ENCODE measurements at places on chromosomes 2 and 18. TPM values are rescaled to one million over a fixed set of nuclear protein-coding genes. Genes with fewer than 3 reads are reported as not detected.

The BOLA3 gene
- 13.0 TPM for total RNA-seq

- no peak for DNase-seq
These were observed 14.2 kb upstream of the POLI start for GRCh38 chr18:54255141-54255540.

DNA sequence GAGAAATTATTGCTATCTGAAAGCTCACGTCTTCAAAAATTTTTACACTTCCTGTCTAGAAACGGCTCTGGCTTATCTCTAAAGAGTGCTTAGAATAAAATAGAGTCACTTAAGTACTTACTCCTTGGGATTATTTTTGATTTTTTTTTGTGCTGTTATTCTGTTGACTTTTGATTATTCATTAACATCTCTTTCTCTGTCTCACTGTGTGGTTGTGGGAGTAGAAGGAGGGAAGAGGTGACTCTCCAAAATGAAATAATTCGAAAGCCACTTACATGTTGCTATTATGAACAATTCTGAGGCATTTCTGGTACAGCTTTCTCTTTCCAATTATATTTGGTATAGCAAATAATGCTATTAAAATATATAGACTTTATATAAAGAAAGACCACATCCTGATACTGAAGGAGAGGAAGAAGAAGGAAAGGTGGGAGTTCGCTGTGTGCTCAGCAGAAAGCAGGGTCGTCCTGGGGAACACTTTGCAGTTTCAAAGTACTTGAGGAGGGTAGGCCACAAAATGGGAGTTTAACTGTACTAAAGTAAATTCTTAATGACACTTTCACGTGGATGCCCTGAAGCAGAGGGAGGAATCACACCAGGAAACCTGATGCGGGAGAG, 9.6 kb upstream of the MMADHC start:
- no peak for DNase-seq

The MC4R gene
- total RNA-seq: not detected

GRCh38 chr2:2899826-2900225, 477.8 kb downstream of the EIPR1 start:
- DNase-seq: no peak

- no peak for DNase-seq
These were observed 365.5 kb downstream of the FIGN start for GRCh38 chr2:163370169-163370886.

The SCN7A gene
- total RNA-seq: 109 TPM

DNA sequence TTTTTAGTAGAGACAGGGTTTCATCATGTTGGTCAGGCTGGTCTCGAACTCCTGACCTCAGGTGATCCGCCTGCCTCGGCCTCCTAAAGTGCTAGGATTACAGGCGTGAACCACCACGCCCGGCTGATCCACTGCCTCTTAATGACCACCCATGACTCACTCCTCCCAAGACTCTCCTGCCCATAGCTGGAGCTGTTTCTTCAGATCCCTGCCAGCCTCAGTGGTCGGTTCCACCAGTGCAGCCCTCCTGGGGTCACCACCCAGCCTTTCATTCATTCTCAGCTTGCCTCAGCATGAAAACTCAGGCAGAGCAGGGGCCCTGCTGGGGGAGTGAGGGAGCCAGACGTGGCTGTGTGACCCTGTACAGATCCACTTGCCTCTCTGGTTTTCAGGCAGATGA, 12.5 kb downstream of the KCNIP3 start:
- no peak for DNase-seq

GRCh38 chr2:238159071-238159539, 335 bp downstream of the ERFE start:
- DNase-seq: no peak

The SLC30A3 gene
- total RNA-seq: not detected

The CYP26B1 gene
- total RNA-seq: 12.7 TPM

GRCh38 chr2:11953258-11953657, 206.8 kb downstream of the LPIN1 start:
- no peak for DNase-seq

- no peak for DNase-seq
These were observed 51.3 kb downstream of the RNF144A start for GRCh38 chr2:6968319-6969100.

DNA sequence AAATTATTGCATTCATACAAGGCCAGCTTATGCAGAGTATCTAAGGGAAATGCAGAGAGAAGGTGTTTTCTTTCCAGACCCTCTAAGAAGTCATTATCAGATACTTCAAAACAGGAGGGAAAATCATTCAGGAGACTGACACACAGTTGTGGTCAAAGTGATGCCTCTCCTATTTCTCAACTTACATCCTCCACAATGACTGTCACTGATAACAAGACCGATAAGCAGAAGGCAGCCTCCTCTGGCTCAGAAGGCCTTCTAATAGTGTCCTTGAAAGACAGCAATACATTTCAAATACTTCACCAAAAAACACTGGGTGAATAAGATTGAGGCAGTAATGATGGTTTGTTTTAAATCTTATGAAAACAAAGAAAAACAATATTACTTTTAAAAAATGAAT, 199.7 kb downstream of the PIEZO2 start:
- no peak for DNase-seq

DNA sequence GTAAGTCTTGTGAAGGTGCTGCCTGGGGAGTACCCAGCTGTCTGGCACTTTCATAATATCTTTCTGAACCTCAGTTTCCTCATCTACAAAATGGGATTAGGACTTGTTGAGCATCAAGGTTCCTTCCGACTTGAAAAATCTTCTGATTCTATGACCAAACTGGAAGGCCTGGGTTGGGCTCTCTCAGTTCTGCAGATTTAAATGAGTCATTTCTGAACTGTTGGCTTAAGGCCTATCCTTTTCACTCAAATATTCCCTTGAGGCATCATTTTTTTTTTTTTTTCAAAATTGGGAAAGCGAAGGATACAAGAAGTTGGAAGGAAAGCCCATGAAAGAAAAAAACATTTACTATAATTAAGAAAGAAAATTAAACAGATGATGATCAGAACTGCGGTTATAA, 40.8 kb upstream of the CYP1B1 start:
- DNase-seq: no peak

GRCh38 chr2:31284107-31284506, 50.2 kb downstream of the EHD3 start:
- DNase-seq: peak; percentile 8

The LYPD6B gene
- not detected for total RNA-seq

GRCh38 chr2:3962719-3963118, 259.3 kb downstream of the DCDC2C start:
- no peak for DNase-seq

GRCh38 chr18:12843420-12844350, 40.4 kb downstream of the PTPN2 start:
- DNase-seq: no peak

DNA sequence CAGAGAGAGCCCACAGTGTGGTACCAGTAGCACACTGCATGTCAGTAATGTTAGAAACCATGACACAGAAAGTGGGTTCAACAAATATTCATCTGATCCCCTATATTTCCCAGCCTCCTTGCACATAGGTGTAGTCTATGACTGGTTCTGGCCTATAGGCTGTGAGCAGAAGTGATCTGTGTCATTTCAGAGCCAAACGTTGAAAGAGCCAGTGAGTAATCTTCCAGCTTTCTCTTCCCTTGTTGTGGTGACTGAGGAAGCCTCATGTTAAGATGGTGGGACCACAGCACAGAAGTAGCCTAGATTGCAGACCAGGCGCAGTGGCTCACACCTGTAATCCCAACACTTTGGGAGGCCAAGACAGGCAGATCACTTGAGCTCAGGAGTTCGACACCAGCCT, 4.1 kb downstream of the TMEM237 start:
- no peak for DNase-seq

DNA sequence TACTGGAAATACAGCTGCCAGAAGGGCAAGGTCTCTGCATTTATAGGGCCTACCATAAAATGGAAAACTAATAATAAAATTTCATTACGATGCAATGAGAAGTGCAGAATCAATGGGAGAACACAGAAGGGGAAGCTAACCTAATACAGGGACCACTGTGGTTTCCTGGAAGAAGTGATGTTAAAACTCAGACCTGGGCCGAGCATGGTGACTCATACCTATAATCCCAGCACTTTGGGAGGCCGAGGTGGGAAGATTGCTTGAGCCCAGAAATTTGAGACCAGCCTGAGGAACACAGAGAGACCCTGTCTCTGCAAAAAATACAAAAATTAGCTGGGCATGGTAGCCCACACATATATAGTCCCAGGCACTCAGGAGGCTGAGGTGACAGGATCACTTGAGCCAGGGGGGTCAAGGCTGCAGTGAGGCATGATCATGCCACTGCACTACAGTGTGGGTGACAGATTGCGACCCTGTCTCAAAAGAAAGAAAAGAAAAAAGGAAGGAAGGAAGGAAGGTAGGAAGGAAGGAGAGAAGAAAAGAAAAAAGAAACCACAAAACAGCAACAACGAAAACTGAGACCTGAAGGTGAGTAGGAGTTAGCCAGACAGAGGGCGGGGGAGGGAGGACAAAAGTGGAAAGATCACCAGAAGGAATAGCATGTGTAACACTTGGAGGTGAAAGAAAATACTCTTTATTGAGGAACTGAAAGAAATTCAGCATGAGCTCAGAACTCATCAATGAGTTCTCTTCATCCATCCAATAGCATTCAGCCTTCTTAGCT, 58.3 kb upstream of the DTNA start:
- DNase-seq: no peak

The MROH2A gene
- not detected for total RNA-seq

The FAM228A gene
- total RNA-seq: 3.9 TPM

- DNase-seq: no peak
These were observed 12.2 kb upstream of the YPEL5 start for GRCh38 chr2:30134582-30134981.

The RAD51AP2 gene
- total RNA-seq: not detected

The MRO gene
- total RNA-seq: 2.0 TPM

The TXNL1 gene
- 54.2 TPM for total RNA-seq

DNA sequence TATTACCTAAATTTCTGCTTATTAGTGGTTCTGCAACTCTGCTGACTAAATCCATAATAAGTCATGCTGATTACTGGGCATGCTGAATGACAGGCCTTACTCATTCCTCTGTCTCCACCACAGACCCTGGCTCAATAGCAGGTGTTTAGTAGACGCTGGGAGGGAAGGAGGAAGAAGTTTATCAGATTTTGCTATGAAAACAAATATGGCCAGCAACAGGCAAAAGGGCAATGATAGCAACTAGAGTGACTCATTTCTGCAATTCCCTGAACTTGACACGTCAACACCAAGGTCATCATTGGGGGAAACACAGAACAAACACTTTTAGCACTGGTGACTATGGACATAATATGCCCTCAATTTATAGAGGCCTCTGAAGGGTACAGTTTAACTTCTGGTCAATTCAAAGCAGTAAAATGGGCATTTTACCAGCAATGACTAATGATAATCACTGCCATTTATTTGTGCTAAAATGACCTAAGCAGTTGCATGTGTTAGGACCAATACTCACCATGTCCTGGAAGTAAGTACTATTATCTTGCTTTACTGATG, 35.2 kb downstream of the TMEM163 start:
- no peak for DNase-seq

The B3GNT7 gene
- 4.2 TPM for total RNA-seq

GRCh38 chr18:35005963-35006577, 35.1 kb upstream of the MAPRE2 start:
- no peak for DNase-seq

DNA sequence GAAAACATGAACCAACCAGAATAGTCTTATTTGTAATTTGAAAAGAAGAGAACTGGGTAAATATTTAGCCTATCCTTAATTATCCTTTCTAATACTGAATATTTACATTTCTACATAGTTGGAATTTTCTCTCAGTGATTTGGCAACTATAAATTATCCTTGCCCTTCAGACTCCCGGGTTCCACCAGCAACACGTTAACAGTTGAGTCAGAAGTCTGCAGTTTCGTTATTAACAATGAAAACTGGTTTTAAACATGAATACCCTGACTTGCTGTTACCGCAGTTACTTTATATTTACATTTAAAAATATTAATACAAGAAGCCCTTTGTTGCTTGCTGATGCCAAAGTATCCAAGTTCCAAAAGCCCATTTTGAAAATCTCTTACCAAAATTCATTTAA, 673.0 kb downstream of the ARHGAP15 start:
- DNase-seq: no peak

DNA sequence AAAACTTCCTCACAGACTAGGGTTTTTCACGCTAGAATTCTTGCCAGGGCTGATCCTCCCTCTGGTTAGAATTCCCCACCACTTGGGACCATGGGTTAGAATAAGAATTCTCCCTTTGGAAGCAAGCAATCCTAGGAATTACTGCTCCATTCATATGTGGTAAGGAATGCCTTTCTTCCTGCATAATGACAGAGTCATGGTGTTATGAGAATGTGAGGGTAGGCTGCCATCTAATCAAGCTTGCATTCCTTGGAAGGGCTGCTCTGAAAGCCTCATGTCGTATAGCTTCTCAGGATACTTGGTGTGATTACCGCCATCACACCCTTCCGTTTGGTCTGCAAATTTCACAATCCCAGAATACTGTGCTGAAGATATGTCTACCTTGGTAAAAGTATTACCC, 1282.4 kb upstream of the PIK3C3 start:
- DNase-seq: no peak

GRCh38 chr18:37391698-37392548, 173.7 kb downstream of the CELF4 start:
- DNase-seq: no peak

The PKP4 gene
- 117 TPM for total RNA-seq

DNA sequence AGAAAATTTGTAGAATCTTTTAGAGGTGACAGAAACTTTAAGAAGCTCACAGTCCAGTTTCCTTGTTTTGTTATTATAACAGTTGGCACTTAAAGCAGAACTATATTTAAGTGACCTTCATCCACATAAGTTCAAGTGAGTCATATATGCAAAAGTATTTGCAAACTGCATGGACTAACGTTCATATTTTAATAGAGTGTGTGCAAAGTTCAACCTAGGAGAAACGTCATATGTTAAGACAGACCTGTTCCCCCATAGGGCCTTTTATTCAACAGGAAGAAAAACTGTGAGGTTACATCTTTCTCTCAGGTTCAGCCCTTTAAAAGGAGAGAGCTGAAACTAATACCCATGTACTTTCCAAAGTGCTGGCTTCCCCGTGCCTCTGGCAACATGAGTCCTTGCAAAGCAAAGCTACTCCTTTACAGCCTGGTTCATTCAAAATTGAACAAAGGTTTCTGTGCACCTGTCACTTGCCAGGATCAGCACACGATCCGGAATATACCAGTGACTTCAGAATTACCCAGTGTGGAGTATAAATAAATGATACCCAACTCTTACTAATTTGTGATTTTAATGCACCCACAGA, 280.0 kb upstream of the RAB12 start:
- DNase-seq: no peak

GRCh38 chr18:46555724-46556123, 101.3 kb downstream of the LOXHD1 start:
- no peak for DNase-seq

- peak; percentile 71 for DNase-seq
These were observed at the start of gene BARD1 for GRCh38 chr2:214808981-214809750. Gene BARD1 (minus strand): TSS chr2:214809683. CDS start chr2:214809569, 114 bp downstream.

The CCDC93 gene
- total RNA-seq: 44.2 TPM

- DNase-seq: no peak
These were observed 21.3 kb downstream of the APCDD1 start for GRCh38 chr18:10475654-10476291.

The ACOXL gene
- total RNA-seq: not detected

- DNase-seq: no peak
These were observed 352.6 kb upstream of the CRIM1 start for GRCh38 chr2:36002941-36003340.

- no peak for DNase-seq
These were observed 889.1 kb upstream of the ZEB2 start for GRCh38 chr2:145408980-145409379.

GRCh38 chr2:107407017-107407416, 419.7 kb upstream of the RGPD4 start:
- no peak for DNase-seq

- no peak for DNase-seq
These were observed 19.4 kb upstream of the ZSWIM2 start for GRCh38 chr2:186868344-186868743.

The ALPP gene
- total RNA-seq: not detected

GRCh38 chr18:64253222-64253621, 104.3 kb upstream of the LINC00305 start:
- DNase-seq: no peak
